Activated T-helper 9 cell treated with anti-CD3 and anti-CD28 coated beads, Interleukin-2, amount 50 U/mL, for 16 hours (primary cell): ENCODE measurements at places on chromosomes 3 and 15.

GRCh38 chr15:60237446-60237845 lies 160.3 kb downstream of the ANXA2 start:
- no peak for DNase-seq

DNA sequence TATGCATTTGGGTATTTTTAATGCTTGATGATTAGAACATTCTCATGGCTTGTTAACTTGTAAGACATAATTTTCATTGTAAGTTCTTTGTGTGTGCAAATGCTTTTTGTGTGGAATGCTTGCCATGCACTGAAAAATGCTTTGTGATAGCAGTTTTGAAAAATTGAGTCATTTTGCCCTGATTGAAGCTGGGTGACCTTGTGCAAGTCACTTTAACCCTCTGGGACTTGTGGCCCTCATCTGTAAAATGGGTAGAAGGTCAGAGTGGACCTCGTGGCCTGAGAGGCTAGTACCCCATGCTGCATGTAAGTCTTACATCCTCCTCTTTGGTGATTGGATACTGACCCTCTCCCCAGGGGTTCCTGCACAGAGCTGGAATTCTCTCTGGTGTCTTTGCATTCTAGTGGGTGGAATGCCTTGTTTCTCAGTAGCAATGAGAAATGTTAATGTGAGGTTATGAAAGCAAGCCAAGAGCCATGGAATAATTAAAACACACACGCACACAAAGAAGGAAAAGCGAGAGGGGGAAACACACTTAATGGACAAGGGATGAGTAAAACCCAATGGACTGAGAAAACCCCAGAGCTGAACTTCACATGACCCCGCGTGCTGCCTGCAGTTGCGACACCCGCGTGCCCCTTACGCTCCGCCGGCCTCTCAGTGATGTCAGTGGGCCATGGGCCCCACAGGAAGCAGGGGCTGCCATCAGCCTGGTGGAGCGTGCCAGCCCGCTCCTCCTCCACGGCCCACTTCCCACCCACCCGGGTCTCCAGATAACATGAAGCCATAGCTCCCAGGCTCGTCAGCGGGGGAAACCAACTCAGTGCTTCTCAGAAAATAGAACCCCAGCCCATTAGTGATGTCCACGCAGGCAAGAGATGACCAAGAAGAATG lies 44.0 kb downstream of the SMAD3 start:
- DNase-seq = no peak

DNA sequence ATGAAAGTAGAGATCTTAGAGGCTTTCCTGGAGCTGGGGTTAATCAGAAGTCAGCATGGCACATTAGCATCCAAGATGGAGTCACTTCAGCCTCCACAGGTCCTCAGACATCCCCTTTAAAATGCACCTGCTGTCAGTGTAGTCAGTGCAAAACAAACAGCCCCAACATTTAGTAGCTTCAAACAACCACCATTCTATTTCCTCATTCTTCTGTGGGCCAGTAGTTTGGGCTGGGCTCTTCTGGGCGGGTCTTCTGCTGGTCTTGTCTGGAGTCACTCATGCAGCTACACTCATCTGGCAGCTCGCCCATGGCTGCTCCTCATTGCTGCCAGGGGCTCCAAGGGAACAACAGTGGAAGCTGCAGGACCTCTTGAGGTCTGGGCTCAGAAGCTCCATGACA lies 99.9 kb downstream of the TLE3 start:
- no peak for DNase-seq

- DNase-seq = no peak
Measured at GRCh38 chr15:67774626-67775025, 50.7 kb upstream of the SKOR1 start.

- DNase-seq = no peak
Measured at GRCh38 chr15:90449206-90449735, 61.2 kb downstream of the IQGAP1 start.

- DNase-seq = no peak
Measured at GRCh38 chr3:143613226-143613625, 235.0 kb downstream of the SLC9A9 start.

- DNase-seq = no peak
Measured at GRCh38 chr3:124295362-124295761, 303.4 kb upstream of the ROPN1 start.

DNA sequence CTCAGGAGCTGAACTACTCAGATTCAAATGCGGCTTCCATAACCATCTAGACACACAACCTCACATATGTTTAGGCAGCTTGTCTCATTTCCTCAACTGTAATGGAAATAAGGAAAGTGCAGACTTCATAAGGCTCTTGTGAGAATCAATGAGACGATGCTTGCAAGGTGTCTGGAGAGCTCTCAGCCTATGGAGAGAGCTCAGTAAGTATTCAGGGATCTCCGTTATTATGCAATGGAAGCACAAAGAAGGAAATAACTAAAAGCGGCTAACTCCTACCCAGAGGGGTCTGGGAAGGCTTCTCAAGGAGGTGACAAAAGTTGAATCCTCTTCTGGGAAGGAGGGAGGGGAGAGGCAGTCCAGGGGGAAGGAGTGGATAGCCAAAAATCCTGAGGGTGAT lies 50.1 kb upstream of the LIPC start:
- no peak for DNase-seq

DNA sequence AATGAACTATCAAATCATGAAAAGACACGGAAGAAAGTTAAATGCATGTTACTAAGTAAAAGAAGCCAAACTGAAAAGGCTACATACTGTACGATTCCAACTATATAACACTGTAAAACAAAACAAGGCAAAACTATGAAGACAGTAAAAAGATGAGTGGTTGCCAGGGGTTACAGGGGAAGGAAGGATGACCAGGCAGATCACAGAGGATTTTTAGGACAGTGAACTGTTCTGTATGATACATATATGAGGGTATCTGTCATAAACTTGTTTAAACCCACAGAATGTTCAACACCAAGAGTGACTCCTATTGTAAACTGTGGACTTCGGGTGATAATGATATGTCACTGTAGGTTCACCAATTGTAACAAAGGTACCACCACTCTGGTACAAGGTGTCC lies 60.6 kb downstream of the CHSY1 start:
- DNase-seq = no peak

DNA sequence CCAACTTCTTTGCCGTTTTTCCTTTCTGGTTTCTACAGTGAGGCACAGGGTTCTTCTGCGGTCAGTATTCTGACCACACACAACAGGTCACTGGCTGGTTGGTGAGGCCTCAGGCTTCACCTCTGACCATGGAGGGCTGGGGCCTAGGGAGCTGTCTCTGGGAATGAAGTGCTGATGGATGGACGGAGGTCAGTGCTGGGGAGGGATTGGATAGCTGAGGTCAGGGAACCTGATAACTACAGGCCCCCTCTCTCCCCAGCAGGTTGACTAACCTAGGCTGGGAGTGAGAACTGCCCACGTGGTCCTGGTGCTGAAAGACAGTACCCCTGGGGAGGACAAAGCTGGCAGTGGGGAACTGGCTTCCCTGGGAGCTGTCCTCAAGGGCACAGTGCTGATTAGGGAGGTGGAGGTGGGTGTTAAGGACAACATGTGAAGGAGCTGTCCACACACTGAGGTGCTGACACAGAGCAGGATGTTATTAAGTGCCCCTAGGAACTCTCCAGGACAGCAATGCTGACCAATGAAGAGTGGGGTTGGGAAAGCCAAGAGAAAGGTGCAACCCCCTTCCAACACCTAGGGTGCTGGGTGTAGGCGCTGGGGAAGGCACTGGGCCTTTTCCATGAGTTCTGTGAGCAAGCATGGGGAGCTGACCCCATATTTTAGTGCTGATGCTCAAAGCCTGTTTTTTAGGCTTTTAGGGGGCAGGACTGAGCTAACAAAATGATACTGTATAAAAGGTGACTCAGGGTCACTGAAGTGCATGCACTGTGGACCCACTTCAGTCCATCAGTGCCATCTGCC lies 45.2 kb downstream of the ATP2B2 start:
- DNase-seq = no peak

DNA sequence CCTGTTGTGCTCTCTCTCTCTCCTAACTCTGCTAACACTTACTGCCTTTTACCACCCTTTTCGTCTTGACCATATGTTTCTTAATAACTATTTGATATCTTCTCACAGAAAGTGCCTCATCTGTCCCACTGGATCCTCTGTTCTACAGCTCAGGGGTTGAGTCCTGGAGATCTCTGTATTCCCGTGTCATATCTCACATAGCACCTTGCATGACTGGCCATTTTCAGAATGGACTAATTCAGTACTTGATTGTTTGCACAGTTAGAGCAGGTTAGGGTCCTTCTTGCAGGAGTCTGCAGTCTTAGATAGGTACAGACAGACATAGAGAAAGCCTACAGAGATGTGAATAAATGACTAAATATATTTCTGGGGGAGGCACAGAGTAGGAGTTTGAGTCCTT lies 20.9 kb downstream of the HACD3 start:
- DNase-seq = no peak

DNA sequence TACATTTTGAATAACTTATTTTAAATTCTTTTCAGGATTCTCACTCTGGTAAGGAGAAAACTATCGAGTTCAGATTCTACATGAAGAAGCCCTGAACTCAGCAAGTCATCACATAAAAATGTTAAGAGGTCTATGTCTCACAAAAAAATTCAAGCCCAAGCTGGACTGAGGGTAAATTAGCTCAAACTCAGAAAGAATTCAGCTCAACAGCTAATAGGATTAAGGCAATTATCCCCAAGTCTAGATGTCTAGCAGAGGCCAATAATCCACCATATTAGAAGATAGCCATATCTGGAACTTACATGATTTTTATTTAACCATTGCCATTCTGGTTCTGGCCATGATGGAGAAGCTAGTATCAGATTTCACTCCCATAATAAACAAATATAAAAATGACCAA lies 909.7 kb downstream of the PLOD2 start:
- DNase-seq = no peak

GRCh38 chr3:197541756-197542539 lies 13.8 kb downstream of the BDH1 start:
- DNase-seq = no peak

DNA sequence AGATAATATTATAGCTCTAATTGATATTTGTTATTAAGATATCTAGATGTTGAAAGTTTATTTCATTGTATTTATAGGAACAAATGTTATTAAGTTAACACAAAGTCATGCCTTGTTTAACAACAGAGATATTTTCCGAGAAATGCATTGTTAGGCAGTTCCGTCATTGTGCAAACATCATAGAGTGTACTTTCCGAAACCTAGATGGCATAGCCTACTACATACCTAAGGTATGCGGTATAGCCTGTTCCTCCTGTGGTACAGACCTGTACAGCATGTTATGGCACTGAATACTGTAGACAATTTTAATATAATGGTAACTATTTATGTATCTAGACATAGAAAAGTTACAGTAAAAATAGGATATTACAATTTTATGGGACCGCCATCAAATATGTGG lies 114.3 kb downstream of the NAALADL2 start:
- no peak for DNase-seq

- DNase-seq = no peak
Measured at GRCh38 chr3:4474683-4475490, 7.8 kb upstream of the SUMF1 start.

GRCh38 chr15:76057332-76058000 lies 2.3 kb upstream of the TMEM266 start:
- no peak for DNase-seq

- no peak for DNase-seq
Measured at GRCh38 chr3:174355505-174355904, 503.6 kb upstream of the NAALADL2 start.

DNA sequence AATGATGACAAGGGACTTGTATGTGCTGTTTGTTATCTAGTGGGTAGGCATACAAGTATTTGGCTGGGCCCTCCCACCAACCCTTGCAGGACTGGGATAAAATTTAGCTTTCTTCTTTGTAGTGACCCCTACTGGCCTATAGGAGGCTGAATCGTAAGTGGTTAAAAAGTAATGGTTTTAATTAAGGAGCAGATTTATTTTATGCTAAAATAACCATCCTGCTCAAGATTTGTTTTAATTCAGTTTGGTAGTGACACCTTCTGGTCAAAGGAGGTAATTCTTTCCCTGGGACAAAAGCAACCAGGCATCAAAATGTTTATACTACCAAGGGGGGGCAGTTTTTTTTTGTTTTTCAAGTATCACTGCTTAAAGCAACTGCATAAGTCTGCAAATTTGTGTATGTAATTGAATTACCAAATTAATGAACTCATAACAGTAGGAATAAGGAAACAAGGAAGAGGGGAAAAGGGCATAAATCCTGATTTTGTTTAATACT lies 70.7 kb downstream of the TOP2B start:
- no peak for DNase-seq

DNA sequence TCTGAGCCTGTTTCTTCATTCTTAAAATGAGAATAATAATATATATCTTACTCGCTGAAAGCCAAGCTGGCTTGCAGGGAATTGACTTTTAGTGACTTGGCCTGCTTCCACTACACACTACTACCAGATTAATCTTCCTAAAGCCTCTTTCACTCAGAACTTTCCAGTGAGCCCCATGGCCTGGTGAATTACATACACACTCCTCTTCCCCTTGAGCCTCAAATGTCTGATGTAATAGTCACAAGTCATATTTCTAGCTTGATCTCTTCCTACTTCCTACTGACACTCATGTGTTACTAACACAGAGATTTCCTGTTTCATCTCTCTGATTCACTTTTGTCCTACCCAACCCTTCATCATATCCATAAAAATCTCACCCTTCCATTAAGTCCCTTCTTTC lies 82.7 kb upstream of the SOX2 start:
- no peak for DNase-seq

- DNase-seq = no peak
Measured at GRCh38 chr3:124621498-124621897, 108.8 kb upstream of the UMPS start.

DNA sequence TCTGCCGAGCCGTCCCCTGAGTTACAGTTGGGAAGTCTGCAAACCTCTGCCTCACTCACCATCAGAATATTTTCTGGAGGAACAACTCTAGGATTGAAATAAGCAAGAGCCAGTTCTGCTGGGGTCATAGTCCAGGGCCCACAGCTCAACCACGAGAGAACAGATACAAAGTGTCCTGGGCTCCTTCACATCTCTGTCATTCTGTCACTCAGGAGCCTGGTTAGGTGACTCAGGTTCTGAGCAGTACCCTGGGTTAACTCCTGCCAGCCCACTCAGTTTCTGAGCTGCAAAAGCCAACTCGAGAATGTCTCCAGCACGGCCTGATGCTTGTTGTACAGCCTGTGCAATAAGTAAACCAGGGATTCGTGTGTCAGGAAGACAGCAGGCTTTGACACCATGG lies 155.7 kb downstream of the SLCO3A1 start:
- no peak for DNase-seq

- DNase-seq = no peak
Measured at GRCh38 chr15:43974852-43975251, 148.1 kb downstream of the WDR76 start.

DNA sequence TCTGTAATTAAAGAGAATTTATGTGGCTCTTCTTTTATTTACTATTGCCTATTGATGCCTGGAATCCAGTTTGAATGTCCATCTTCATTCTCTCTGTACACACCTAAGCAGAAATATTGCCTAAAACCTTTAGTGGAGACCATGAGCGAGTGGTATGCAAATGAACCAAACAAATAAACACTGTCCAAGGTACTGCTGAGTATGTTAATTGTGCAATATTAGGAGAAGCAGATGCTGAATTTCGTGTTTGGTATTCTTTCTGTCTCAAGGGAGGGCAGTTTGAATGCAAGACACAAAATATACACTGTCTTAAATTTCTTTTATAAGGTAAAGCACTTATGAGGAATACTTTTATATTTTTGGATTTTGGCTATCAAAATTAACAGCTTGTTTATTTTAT lies 440.9 kb downstream of the RBMS3 start:
- DNase-seq = no peak
